ENCODE measurements at places on chromosomes 11 and 22.

DNA sequence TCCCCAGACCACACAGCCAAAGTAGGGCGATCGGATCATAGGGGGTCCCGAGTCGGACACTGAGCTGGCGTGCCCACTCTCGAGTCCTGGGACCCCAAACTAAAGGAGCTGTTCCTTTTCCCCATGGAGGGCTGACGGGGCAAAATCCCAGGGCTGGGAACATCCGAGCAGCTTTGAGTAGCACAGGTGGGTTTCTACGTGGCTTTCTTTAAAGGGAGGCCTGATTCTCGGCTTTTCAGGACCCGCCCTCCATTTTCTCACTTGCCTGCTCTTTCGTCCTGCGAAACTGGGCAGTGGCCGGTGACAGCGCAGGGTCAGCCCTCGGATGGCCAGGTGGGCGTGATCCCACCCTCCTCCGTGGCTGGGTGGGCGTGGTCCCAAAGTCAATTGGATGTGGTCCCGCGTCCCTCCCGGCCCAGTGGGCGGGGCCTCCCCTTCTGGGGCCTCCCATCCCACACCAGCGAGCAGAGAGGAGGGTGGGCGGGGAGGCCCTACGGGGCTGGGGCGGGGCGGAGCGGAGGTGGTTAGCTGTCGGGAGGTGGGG lies 17.5 kb upstream of the TXNRD2 start:
- no peak for DNase-seq

DNA sequence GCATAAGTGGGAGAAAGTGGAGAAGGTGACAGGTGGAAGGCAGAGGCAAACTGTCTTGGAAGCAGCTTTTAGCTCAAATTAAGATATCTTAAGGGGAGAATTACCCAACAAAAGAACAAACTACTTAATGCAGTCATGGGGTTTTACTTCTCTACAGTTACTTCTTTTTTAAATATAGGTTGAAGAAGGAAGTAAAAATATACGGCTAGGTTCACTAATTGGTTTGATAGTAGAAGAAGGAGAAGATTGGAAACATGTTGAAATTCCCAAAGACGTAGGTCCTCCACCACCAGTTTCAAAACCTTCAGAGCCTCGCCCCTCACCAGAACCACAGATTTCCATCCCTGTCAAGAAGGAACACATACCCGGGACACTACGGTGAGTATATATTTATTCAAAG lies 40.8 kb downstream of the PDHX start:
- DNase-seq: no peak

DNA sequence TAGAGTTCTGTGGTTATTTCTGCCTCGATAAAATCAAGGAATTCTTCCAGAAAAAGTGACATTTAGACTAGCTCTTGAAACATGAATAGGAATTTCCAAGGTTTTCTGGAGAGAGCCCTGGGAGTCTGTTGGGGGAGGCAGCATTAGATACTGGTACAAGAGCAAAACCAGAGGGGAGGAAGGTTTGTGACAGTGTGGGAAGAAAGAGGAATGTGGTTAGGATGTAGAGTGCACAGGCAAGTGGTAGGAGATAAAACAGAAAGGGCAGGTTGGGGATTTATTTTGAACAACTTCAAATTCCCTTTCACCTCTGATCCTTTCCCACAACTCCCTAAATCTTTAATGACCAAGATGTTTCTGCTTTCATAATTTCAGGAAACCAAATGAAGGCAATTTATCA lies 588.4 kb downstream of the METTL15 start:
- no peak for DNase-seq

GRCh38 chr11:43983221-43983810 lies 40.9 kb downstream of the C11orf96 start:
- no peak for DNase-seq

- no peak for DNase-seq
Observed at GRCh38 chr22:25966448-25966913, 202.8 kb upstream of the SEZ6L start.

- DNase-seq: no peak
Observed at GRCh38 chr11:126114486-126115126, 51.9 kb upstream of the CDON start.

DNA sequence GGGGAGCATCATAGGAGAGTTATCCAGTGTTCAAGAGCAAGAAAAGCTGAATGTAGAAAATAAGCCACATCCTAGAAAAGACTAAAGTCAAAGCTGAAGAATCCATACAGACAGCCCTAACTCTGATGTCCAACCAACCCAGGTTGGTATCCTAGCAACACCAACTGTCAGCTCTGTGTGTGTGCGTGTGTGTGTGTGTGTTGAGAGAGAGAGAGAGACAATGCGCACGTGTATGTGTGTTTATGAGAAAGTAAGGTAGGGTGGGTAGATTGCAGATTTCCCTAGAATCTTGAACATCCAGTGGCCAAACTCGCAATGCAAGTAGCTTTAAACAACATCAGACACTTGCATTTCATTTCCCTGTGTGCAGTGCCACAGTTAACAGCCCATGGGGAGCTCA lies 274.9 kb downstream of the FAM181B start:
- DNase-seq: no peak

GRCh38 chr11:9565822-9566560 lies 7.5 kb upstream of the WEE1 start:
- DNase-seq: peak; percentile 40

DNA sequence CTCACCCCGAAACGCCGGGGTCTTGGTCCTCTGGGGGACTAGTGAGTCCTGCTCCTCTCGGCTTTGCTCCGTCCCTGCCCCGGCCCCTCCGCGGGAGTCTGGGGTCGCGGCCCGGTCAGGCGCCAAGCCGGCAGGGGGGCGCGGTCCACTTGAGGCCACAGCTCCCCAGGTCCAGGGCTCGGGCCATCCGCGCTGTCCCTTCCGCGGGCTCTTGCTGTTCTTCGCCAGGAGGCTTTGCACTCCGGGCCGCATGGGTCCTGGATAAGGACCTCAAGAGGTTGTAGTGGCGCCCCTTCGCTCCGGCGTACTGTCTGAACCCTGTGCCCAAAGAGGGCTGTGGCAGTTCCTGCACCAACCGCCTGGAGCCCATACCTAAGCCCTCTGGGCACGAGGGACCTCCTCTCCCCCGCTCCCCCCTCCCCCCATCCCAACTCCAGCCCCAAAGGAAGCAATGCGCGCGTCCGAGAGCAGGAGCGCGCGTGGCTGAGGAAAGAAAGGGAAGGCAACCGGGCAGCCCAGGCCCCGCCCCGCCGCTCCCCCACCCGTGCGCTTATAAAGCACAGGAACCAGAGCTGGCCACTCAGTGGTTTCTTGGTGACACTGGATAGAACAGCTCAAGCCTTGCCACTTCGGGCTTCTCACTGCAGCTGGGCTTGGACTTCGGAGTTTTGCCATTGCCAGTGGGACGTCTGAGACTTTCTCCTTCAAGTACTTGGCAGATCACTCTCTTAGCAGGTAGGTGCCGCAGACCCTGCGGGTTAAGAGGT lies at the start of gene ADM:
Gene ADM, plus strand, starts transcription at position 579 of the 767 bp plus-strand sequence. CDS start 628 bp downstream, outside the sequence.
- no peak for DNase-seq

GRCh38 chr11:131491503-131491902 lies 121.1 kb downstream of the NTM start:
- DNase-seq: no peak

DNA sequence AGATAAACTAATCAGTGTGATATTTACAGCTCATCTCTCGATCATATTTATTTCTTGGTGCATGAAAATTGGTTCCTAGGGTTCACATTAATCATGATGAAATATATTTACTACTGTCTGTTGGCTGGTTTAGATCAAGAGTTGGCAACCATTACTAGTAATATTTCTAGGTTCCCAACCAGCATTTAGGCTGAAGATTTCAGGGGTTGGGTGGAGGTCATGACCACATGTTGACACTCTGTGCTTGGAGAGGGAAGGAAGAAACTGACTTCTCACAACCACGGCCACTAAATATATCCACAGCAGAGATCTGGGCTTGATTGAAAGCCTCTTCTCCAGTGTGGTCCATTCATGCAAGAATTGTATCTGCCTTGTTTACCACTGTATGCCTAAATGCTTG lies 87.9 kb downstream of the ALX4 start:
- DNase-seq: no peak

DNA sequence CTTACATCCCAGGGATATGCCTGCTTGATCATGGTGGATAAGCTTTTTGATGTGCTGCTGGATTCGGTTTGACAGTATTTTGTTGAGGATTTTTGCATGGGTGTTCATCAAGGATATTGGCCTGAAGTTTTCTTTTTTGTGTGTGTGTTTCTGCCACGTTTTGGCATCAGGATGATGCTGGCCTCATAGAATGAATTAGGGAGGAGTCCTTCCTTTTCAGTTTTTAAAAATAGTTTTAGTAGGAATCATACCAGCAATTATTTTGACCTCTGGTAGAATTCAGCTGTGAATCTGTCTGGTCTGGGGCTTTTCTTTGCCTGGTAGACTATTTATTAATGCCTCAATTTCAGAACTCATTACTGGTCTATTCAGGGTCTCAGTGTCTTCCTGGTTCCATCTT lies 362.4 kb downstream of the JRKL start:
- no peak for DNase-seq

- DNase-seq: peak; percentile 41
Observed at GRCh38 chr11:77472991-77473800, 698 bp downstream of the PAK1 start.

- DNase-seq: no peak
Observed at GRCh38 chr11:65726660-65727059, 6.1 kb upstream of the RNASEH2C start.

GRCh38 chr22:18970176-18970947 lies 34.3 kb upstream of the PRODH start:
- no peak for DNase-seq

- DNase-seq: no peak
Observed at GRCh38 chr22:48303369-48303725, 1524.3 kb downstream of the BRD1 start.

- no peak for DNase-seq
Observed at GRCh38 chr22:43560651-43561050, 148.8 kb downstream of the MPPED1 start.

DNA sequence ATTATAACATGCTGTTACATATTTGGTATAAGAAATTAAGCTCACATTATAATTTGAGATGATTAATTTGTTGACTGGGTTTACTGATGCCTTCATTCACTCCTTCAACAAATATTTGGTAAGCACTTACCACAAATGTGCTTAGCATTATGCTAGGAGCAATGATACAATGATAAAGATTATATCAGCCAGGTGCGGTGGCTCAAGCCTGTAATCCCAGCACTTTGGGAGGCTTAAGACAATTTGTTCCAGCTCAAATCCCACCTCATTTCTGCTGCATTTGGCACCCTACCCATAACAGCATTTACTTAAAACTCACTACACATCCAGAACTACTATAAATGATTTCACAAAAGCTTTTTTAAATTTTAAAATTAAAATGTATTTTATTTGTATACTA lies 1263.6 kb upstream of the RAG2 start:
- no peak for DNase-seq

DNA sequence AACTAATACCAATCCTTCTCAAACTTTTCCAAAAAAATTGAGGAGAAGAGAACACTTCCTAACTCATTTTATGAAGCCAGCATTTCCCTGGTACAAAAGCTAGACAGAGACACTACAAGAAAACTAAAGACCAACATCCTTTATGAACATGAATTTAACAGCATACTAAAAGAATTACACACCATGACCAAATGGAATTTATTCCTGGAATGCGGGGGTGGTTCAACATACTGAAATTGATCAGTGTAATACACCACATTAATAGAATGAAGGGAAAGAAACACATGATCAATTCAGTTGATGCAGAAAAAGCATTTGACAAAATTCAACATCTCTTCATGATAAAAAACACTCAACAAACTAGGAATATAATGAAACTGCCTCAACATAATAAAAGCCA lies 148.1 kb downstream of the WNT7B start:
- no peak for DNase-seq

DNA sequence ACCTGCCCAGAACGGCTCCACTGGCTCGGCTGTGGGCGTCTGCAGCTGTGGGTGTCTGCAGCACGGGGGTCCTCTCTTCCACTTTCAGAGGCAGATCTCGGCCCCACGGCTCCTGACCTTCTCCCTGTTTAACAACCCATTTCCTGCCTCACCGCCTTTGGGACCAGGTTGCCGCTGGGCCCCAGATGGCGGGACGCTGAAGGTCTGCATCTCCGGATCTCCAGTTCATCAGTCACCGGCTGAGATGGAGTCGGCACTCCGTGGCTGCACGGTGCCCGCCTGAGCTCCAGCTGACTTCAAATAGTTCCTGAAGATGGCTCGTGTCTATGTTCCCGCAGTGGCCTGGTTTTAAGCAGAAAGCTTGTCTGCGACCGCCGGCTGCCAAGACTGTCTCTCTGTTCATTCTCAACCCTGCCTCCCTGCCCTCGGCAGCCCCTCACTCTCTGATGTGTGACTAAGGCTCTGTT lies 475.9 kb downstream of the BRD1 start:
- no peak for DNase-seq

Measured in stimulated activated CD4-positive, alpha-beta T cell treated with anti-CD3 and anti-CD28 coated beads, Interleukin-2, amount 100 ng/mL, for 24 hours (primary cell).